ENCODE measurements at places on chromosomes 13 and 19.

- no peak for DNase-seq
Measured at GRCh38 chr13:112483299-112483698, 104.7 kb downstream of the TUBGCP3 start.

GRCh38 chr13:29270271-29270985 lies 325.1 kb downstream of the SLC7A1 start:
- DNase-seq: no peak

DNA sequence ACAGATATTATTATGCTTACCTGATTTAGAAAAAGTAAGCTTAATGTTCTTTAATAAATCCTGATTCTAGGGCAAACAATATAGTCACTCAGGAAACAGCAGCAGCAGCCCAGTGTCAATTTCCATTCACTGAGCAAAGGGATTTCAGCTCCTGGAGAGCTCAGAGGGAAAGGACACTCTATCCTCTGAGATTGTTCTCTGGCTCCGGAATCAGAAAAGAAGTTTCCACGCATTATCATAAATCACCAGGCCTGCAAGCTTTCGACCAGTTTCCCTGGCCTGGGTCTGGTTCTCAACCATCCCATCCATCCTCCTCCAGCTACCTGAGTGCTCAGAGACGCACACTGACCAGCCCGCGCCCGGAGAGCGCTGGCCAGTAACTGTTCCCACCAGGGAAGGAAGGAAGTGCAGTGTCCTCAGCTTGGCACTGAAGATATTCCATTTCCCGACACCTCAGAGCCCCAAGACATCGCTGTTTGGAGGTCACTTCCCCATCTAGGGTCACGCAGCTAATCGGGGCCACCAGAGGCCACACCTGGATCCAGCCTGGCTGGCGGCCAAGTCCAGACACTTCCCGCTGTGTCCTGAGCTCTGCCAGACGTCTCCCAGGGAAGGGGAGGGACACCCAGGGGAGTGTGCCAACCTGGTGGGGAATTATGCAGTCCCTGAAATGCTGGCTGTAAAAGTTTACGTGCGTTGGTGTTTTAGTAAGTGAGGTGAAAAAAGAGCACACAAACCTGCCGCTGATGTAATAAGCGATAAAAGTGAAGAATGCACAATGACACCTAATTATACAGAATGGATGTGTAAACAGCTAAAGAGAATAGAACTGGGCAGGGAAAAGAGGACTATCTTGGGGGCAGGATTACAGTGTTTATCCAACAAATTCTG lies 29.1 kb downstream of the EPS15L1 start:
- no peak for DNase-seq

DNA sequence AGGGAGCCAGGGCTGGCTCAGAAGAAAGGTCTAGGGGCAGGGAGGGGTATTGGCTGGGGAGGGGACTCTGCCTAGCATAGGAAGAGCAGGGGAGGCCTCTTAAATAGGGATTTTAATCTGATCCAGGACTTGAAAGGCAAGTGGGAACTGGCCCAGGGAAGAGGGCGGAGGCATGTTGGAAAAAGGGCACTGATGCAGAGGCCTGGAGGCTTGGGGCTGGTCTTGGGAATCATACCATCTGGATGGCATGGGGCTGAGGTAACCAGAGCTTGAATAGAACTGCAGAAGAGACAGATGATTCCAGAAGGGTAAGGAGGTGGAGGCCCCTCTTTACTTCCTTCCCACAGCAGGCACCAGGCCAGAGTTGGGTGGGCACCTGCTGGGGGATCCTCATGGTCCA lies 29.1 kb downstream of the CERS4 start:
- DNase-seq: no peak

All from CD4-positive, alpha-beta memory T cell (primary cell).